ENCODE measurements at places on chromosomes 1 and 21.

DNA sequence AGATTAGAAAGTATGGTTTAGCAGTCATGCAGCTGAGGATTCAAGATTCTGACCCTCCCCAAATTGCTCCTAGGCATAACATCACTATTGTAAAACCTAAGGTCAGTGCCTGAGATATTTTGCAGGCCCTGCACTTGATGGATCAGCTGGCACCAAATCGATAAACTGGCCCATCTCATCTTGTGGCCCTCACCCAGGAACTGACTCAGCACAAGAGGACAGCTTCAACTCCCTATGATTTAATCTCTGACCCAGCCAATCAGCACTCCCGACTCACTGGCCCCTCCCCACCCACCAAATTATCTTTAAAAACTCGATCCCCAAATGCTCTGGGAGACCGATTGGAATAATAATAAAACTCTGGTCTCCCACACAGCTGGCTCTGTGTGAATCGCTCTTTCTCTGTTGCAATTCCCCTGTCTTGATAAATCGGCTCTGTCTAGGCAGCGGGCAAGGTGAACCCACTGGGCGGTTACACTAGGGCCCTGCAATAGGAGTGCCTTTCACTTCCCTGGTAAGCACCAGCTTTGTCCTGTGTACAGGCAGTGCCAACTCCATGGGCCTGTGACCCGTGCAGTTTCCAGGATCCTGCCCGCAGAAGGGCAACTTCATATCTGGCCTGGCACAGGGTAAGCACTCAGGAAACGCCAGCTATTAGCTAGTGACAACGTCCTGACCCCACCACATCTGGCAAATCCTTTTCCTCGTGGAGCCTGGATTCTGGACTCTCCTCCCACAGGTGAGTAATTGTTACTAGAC, 28.7 kb upstream of the SLC2A5 start:
- no peaks in the 10 kb centered on the region for H3K27me3 ChIP-seq
- H3K4me3 ChIP-seq: no peak overlapping the region
- no peak for DNase-seq
- no peak overlapping the region for H3K27ac ChIP-seq
- peaks cover 4% of the 10 kb centered on the region for H3K4me1 ChIP-seq
- peaks cover 8% of the 10 kb centered on the region for H3K36me3 ChIP-seq

GRCh38 chr1:112358798-112359408, 37.1 kb upstream of the CTTNBP2NL start:
- no peak overlapping the region for H3K27ac ChIP-seq
- no peak overlapping the region for H3K4me3 ChIP-seq
- H3K27me3 ChIP-seq: no peaks in the 10 kb centered on the region
- H3K4me1 ChIP-seq: peaks cover 3% of the 10 kb centered on the region
- peak; percentile 83 for DNase-seq

- DNase-seq: no peak
- peaks cover 6% of the 10 kb centered on the region for H3K4me1 ChIP-seq
- H3K36me3 ChIP-seq: no peaks in the 10 kb centered on the region
- no peaks in the 10 kb centered on the region for H3K27me3 ChIP-seq
- H3K27ac ChIP-seq: no peak overlapping the region
These were observed 356.4 kb upstream of the PKN2 start for GRCh38 chr1:88327391-88328267.

- H3K27ac ChIP-seq: no peak overlapping the region
- H3K27me3 ChIP-seq: no peaks in the 10 kb centered on the region
- H3K4me3 ChIP-seq: no peak overlapping the region
- DNase-seq: no peak
- no peaks in the 10 kb centered on the region for H3K4me1 ChIP-seq
These were observed 31.5 kb upstream of the LRP8 start for GRCh38 chr1:53359225-53359933.

DNA sequence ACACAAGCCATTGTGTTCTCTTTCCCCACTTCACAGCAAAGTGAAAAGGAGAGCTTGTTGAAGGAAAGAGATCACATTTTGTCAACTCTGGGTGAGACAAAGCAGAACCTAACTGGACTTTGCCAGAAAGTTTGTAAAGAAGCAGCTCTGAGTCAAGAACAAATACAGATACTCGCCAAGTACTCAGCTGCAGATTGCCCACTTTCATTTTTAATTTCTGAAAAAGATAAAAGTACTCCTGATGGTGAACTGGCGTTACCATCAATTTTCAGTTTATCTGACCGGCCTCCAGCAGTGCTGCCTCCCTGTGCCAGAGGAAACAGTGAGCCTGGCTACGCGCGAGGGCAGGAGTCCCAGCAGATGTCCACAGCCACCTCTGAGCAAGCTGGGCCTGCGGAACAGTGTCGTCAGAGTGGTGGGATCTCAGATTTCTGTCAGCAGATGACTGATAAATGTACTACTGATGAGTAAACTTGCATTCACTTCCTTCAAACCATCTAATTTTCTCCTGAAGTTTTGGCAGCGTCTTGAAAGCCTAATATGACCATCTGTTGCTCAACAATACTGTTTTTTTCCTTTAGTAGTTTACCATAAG, 43.7 kb downstream of the BACH1 start:
- H3K36me3 ChIP-seq: no peaks in the 10 kb centered on the region
- no peaks in the 10 kb centered on the region for H3K4me1 ChIP-seq
- H3K27me3 ChIP-seq: no peaks in the 10 kb centered on the region

DNA sequence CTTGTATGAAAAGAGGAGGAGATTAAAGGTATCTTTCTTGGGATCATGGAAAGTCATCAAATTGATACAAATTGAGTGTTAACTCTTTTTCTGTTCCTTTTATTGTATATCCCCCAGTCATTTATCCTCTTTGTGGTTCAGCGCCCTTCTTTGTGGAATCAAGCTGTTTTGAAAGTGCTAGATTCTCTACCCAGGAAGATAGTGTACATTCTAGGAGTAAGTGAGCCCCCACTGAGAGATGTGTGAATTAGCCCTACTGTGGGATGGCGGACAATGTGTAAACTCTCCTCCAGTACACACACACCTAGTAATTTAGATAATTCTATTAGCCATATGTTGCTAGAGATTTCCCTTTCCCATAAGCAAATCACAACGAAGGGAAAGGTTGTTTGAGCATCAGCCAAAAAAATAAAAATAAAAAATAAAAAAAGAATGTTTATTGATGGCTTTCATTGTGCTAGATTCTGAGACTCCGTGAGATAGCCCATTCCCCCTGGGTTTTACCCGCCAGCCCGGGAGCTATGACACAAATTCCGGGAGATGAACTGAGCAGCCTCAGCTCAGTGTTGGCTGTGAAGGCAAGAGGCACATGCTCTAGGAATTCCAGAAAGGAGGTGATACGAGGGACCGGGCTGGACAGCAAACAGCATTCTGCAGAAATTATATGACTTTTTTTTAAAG, 378.4 kb upstream of the RUNX1 start:
- DNase-seq: no peak
- no peaks in the 10 kb centered on the region for H3K27me3 ChIP-seq
- H3K4me1 ChIP-seq: peaks cover 24% of the 10 kb centered on the region
- no peak overlapping the region for H3K27ac ChIP-seq

- peak; percentile 82 for DNase-seq
- no peak overlapping the region for H3K27ac ChIP-seq
These were observed 6.4 kb downstream of the RHOC start for GRCh38 chr1:112700290-112701226.

GRCh38 chr1:198465201-198466144, 75.0 kb downstream of the ATP6V1G3 start:
- no peak overlapping the region for H3K27ac ChIP-seq
- H3K36me3 ChIP-seq: no peaks in the 10 kb centered on the region
- no peak overlapping the region for H3K4me3 ChIP-seq

GRCh38 chr1:225677350-225678124, 24.6 kb upstream of the ENAH start:
- H3K36me3 ChIP-seq: no peaks in the 10 kb centered on the region
- peak overlapping the region; percentile 49 for H3K4me3 ChIP-seq
- H3K27me3 ChIP-seq: peaks cover 25% of the 10 kb centered on the region
- no peak overlapping the region for H3K27ac ChIP-seq
- H3K4me1 ChIP-seq: no peaks in the 10 kb centered on the region

- 0 out of 2 replicates have a peak, but pooled peaks cover 1% of the 10 kb centered on the region for H3K4me1 ChIP-seq
- no peak overlapping the region for H3K27ac ChIP-seq
- peak; percentile 45 for DNase-seq
- H3K4me3 ChIP-seq: no peak overlapping the region
- no peaks in the 10 kb centered on the region for H3K36me3 ChIP-seq
These were observed 59.9 kb downstream of the SPSB1 start for GRCh38 chr1:9352377-9353134.

GRCh38 chr1:14255233-14255632, 343.3 kb upstream of the KAZN start:
- no peaks in the 10 kb centered on the region for H3K27me3 ChIP-seq
- H3K4me3 ChIP-seq: no peak overlapping the region
- no peaks in the 10 kb centered on the region for H3K36me3 ChIP-seq
- no peak overlapping the region for H3K27ac ChIP-seq
- peaks cover 14% of the 10 kb centered on the region for H3K4me1 ChIP-seq

DNA sequence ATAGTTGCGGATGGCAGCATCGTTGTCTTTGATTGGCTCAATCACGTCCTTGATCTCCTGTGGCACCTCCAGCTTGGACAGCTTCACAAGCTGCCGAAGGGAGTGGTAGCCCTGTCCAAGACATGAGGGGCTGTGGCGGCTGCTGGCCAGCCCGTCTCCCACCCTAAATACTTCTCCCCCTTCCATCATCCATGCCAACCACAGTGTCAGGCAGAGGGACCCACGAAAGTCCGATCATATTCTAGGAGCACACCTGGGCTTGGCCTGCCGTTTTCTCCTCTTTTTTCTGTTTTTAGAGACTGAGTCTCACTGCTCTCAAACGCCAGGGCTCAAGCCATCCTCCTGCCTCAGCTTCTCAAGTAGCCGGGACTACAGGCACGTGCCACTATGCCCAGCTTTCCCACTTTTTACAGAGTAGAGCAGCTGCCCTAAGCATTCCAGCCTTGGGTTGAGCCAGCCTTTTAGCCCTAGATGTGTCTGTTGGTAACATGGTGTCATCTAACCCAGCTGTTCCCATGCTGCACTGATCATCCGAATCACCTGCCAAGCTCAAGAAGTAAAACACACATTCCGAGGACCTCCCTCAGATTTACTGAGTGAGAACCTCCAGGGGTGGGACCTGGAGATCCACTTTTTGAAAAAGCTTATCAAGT, 10.4 kb downstream of the MTHFR start:
- no peaks in the 10 kb centered on the region for H3K36me3 ChIP-seq
- H3K4me1 ChIP-seq: no peaks in the 10 kb centered on the region
- no peaks in the 10 kb centered on the region for H3K27me3 ChIP-seq
- no peak for DNase-seq
- H3K4me3 ChIP-seq: no peak overlapping the region

DNA sequence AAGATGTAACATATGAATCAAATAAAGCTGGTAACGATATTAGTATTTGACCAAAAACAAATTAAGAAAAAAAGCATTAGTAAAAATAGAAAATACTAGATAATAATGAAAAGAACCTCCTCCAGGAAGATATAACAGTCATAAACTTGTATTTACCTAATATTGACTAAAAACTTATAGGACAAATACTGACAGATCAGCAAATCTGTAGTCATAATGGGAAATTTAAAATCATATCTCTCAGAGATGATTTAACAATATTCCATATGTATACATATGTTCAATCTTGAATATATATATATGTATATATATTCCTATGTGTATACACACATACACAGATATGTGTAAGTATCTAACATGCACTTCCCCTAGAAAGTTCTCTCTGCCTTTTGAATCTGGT, 52.0 kb upstream of the FGGY start:
- H3K36me3 ChIP-seq: no peaks in the 10 kb centered on the region
- no peak overlapping the region for H3K4me3 ChIP-seq
- no peak for DNase-seq
- H3K27me3 ChIP-seq: no peaks in the 10 kb centered on the region

GRCh38 chr1:112533029-112533428, 24.3 kb downstream of the WNT2B start:
- no peaks in the 10 kb centered on the region for H3K27me3 ChIP-seq
- peak; percentile 19 for DNase-seq
- H3K4me1 ChIP-seq: no peaks in the 10 kb centered on the region
- H3K27ac ChIP-seq: no peak overlapping the region
- H3K4me3 ChIP-seq: no peak overlapping the region

GRCh38 chr1:172885971-172886370, 164.8 kb downstream of the TNFSF18 start:
- no peak overlapping the region for H3K27ac ChIP-seq
- H3K4me1 ChIP-seq: peaks cover 7% of the 10 kb centered on the region
- no peaks in the 10 kb centered on the region for H3K36me3 ChIP-seq
- H3K27me3 ChIP-seq: no peaks in the 10 kb centered on the region
- no peak for DNase-seq

- no peak overlapping the region for H3K27ac ChIP-seq
- no peaks in the 10 kb centered on the region for H3K27me3 ChIP-seq
- DNase-seq: no peak
- H3K36me3 ChIP-seq: no peaks in the 10 kb centered on the region
These were observed 20.6 kb upstream of the KIF26B start for GRCh38 chr1:245133995-245134715.

DNA sequence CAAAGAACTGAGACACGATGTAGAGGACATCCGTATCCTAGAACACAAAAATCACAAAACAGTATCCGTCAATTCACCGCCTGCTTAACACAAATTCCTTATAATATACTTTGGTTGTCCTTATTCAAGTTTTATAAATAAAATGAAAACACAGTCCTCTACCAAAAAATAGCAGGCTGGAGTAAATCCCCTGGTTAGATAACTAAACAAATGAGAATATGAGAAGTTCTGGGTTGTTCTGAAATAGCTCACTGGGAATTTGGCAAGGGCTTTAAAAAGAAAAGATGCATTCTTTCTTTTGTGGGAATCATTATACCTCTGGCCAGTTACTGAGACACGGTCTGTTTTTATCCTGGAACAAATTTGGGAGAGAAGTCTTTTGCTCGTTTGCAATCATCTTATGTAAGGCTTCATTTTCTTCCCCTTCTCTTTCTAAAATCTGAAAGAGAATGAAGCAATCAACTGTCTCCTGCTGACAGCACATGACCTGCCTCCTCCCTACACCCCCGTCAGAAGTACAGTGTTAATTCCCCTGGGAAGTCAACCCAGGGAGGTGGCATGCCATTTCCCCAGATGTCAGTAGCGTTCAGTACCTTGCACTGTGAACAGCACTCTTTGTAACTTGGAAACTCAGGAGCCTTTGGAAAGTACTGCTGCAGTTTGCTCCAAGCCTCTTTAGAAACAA, 37.1 kb upstream of the RAP1GAP start:
- DNase-seq: peak; percentile 75
- peak overlapping the region; percentile 15 for H3K27ac ChIP-seq
- no peak overlapping the region for H3K4me3 ChIP-seq
- no peaks in the 10 kb centered on the region for H3K27me3 ChIP-seq

GRCh38 chr1:13965770-13966398, 265.9 kb downstream of the PRDM2 start:
- peak; percentile 88 for DNase-seq
- no peaks in the 10 kb centered on the region for H3K27me3 ChIP-seq
- H3K4me1 ChIP-seq: no peaks in the 10 kb centered on the region
- 0 out of 2 replicates have a peak, but pooled peaks cover 4% of the 10 kb centered on the region for H3K36me3 ChIP-seq

- no peaks in the 10 kb centered on the region for H3K36me3 ChIP-seq
- H3K27me3 ChIP-seq: peaks cover 11% of the 10 kb centered on the region
- no peak overlapping the region for H3K4me3 ChIP-seq
- no peak for DNase-seq
- H3K4me1 ChIP-seq: peaks cover 4% of the 10 kb centered on the region
These were observed 538.0 kb upstream of the CAMK1G start for GRCh38 chr1:209045331-209046057.

GRCh38 chr21:46491553-46491952, 32.9 kb downstream of the DIP2A start:
- H3K27ac ChIP-seq: no peak overlapping the region
- H3K36me3 ChIP-seq: peaks cover 16% of the 10 kb centered on the region
- H3K4me3 ChIP-seq: no peak overlapping the region
- H3K27me3 ChIP-seq: no peaks in the 10 kb centered on the region

Measured in GM23338 (cell line).